Activated naive CD8-positive, alpha-beta T cell treated with anti-CD3 and anti-CD28 coated beads for 36 hours (primary cell): ENCODE measurements at places on chromosomes 5 and 9. TPM values are rescaled to one million over a fixed set of nuclear protein-coding genes. Genes with fewer than 3 reads are reported as not detected.

GRCh38 chr5:171336521-171337209 lies 27.6 kb downstream of the TLX3 start:
- H3K36me3 ChIP-seq = no peaks in the 10 kb centered on the region
- no peak overlapping the region for H3K27ac ChIP-seq
- peaks cover 11% of the 10 kb centered on the region for H3K4me1 ChIP-seq
- H3K27me3 ChIP-seq = peaks cover 60% of the 10 kb centered on the region

TAF11L10 gene
- not detected for total RNA-seq

- no peak for DNase-seq
- no peak overlapping the region for H3K27ac ChIP-seq
- peaks cover 3% of the 10 kb centered on the region for H3K4me1 ChIP-seq
- no peaks in the 10 kb centered on the region for H3K27me3 ChIP-seq
- no peak overlapping the region for H3K4me3 ChIP-seq
Measured at GRCh38 chr5:81345411-81346003, 44.1 kb downstream of the ZCCHC9 start.

- no peaks in the 10 kb centered on the region for H3K36me3 ChIP-seq
- no peak overlapping the region for H3K4me3 ChIP-seq
- DNase-seq = no peak
- peaks cover 4% of the 10 kb centered on the region for H3K27me3 ChIP-seq
- H3K27ac ChIP-seq = no peak overlapping the region
Measured at GRCh38 chr5:128258372-128258771, 174.8 kb downstream of the SLC12A2 start.

- H3K4me1 ChIP-seq = no peaks in the 10 kb centered on the region
- no peak for DNase-seq
- no peaks in the 10 kb centered on the region for H3K36me3 ChIP-seq
- no peak overlapping the region for H3K27ac ChIP-seq
- no peaks in the 10 kb centered on the region for H3K27me3 ChIP-seq
- H3K4me3 ChIP-seq = no peak overlapping the region
Measured at GRCh38 chr9:75289332-75289731, 201.0 kb downstream of the OSTF1 start.

DNA sequence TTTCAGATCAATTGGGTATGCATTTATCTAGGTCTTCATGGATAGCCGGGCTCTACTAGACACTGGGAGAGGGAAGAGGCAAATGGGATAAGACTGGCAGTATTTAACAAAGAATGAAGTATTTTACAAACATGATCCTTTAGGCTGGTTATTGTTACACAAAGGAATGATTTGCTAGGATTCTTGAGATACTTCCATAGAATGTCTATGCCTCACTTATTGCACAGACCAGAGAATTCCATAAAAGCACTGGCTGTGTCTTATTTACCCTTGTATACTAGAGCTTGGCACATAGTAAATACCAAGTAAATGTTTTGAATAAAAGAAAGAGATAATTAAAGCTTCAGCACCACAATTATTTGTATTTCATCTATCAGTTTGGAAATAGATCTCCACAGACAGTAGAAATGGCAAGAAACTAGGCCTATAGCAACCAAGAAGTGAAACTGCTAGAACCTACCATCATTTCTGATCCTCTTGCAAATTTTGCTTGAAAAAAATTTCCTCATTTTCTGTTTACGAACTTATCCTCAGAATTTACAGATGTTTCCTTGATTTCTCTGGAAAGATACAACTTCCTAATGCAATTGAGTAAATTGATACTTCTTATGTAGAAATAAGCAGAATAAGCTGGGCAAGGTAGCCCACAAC lies 3.8 kb downstream of the PDCD1LG2 start:
- H3K4me3 ChIP-seq = no peak overlapping the region
- no peaks in the 10 kb centered on the region for H3K36me3 ChIP-seq
- peaks cover 35% of the 10 kb centered on the region for H3K4me1 ChIP-seq
- H3K27me3 ChIP-seq = no peaks in the 10 kb centered on the region
- H3K27ac ChIP-seq = no peak overlapping the region

- no peaks in the 10 kb centered on the region for H3K4me1 ChIP-seq
- H3K4me3 ChIP-seq = no peak overlapping the region
- H3K27ac ChIP-seq = no peak overlapping the region
- H3K27me3 ChIP-seq = no peaks in the 10 kb centered on the region
Measured at GRCh38 chr9:116096046-116096445, 57.5 kb upstream of the PAPPA start.

GRCh38 chr9:87445646-87446045 lies 52.0 kb upstream of the DAPK1 start:
- no peak overlapping the region for H3K4me3 ChIP-seq
- H3K27me3 ChIP-seq = no peaks in the 10 kb centered on the region

DNA sequence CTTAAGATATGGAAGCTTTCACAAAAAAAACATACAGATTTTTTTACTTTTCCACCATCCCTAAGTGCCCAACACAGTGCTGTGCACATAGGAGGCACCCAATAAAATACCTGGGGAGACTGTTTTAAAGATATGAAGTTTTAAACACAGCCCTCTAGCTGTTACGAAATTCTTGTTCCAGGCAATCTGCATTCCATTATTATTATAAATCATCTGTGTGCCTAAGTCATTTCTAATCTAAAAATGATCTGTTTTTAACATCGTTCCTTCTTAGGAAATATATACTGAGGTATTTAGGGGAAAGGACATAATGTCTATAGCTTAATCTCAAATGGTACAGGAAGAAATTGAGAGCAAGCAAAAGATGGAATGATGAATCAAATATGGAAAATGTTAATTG lies 32.7 kb upstream of the ISCA1 start:
- H3K4me1 ChIP-seq = no peaks in the 10 kb centered on the region
- peaks cover 31% of the 10 kb centered on the region for H3K36me3 ChIP-seq
- H3K27ac ChIP-seq = no peak overlapping the region
- no peaks in the 10 kb centered on the region for H3K27me3 ChIP-seq
- DNase-seq = no peak
- no peak overlapping the region for H3K4me3 ChIP-seq
